ENCODE measurements at places on chromosomes 7 and 10. TPM values are rescaled to one million over a fixed set of nuclear protein-coding genes. Genes with fewer than 3 reads are reported as not detected.

GRCh38 chr7:35286422-35286821, 32.5 kb upstream of the TBX20 start:
- peak; percentile 4 for DNase-seq

- DNase-seq = no peak
Observed at GRCh38 chr10:127940866-127941640, 34.1 kb downstream of the PTPRE start.

- DNase-seq = no peak
Observed at GRCh38 chr7:155724327-155725005, 80.0 kb downstream of the RBM33 start.

The PNLIPRP2 gene
- total RNA-seq = not detected

The PKD1L1 gene
- under 0.01 TPM for total RNA-seq

GRCh38 chr10:124109261-124109660, 15.9 kb upstream of the CHST15 start:
- DNase-seq = no peak

The SORCS1 gene
- under 0.01 TPM for total RNA-seq

The FMC1 gene
- total RNA-seq = 11.0 TPM

GRCh38 chr7:96996111-96996957, 9.0 kb upstream of the DLX6 start:
- DNase-seq = no peak

- DNase-seq = no peak
Observed at GRCh38 chr10:128881086-128881485, 586.0 kb upstream of the MGMT start.

The MMP21 gene
- 0.26 TPM for total RNA-seq

The PARD3 gene
- total RNA-seq = 46.4 TPM

DNA sequence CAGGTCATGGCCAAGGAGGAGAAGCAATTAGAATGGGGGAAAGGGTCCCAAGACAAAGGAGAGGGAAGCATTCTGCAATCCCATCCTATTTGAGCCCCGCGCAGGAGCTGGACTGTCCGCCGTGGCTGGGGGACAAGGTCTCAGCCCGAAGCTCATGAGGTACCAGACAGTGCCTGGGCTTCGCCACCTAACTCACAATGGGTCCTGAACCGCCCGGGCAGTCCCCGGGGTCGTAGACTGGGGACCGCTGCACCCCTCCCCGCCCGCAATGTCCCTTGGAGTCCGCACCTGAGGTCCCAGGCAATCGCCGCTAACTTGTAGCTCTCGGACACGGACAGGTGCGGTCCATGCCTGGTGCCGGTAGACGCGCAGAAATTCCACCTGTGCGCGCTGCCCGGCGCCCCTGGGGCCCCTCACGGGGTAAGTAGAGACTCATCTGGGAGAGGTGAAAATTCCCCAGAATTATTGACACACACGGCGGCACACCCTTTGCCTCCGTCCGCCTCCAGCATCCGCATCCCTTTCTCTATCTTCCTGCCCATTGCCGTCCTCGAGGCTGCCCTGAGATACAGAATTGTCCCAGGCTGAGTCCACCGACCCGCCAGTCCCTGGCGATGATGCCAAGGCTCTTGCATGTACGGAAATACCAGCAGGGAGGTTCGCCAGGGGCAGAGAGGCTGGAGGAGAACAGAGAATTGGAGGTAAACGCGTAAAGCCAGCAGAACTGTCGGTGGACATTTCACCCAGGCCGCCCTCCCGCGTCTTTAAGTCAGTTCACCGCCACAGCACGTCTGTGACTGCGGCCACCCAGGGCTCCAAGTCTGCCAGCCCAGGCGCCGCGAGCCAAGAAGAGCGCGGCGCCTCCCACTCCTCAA, 1.8 kb downstream of the CHRM2 start:
- peak; percentile 47 for DNase-seq

- DNase-seq = no peak
Observed at GRCh38 chr7:122989041-122989440, 6.5 kb downstream of the TAS2R16 start.

DNA sequence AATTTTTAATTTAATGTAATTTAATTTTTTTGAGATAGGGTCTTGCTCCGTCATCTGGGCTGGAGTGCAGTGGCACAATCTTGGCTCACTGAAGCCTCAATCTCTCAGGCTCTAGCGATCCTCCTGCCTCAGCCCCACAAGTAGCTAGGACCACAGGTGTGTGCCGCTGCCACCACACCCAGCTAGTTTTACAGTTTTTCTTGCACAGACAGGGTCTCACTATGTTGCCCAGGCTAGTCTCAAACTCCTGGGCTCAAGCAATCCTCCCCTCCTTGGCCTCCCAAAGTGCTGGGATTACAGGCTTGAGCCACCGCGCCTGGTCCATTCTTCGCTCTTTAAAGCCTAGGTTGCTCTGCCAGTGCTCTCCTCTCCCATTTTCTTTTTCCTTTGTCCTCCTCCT, 12.9 kb downstream of the CALML3 start:
- DNase-seq = no peak

- no peak for DNase-seq
Observed at GRCh38 chr7:47332213-47332612, 249.7 kb downstream of the TNS3 start.

- DNase-seq = no peak
Observed at GRCh38 chr7:95605275-95605674, 9.0 kb upstream of the PDK4 start.

The EN2 gene
- total RNA-seq = not detected

DNA sequence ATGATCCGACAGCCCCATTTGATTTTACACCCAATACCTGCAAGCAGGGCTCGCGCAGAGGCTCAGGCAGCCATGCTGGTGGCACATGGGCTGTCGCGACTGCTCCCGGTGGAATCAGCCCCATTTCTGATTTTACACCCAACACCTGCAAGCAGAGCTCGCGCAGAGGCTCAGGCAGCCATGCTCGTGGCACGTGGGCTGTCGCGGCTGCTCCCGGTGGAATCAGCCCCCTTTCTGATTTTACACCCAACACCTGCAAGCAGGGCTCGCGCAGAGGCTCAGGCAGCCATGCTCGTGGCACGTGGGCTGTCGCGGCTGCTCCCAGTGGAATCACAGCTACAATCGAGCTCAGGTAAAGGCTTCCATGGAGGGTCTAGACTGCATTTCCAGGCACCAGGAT, 244.1 kb downstream of the PTPRN2 start:
- DNase-seq = no peak

GRCh38 chr10:63692220-63692896, 171.2 kb downstream of the REEP3 start:
- DNase-seq = no peak

DNA sequence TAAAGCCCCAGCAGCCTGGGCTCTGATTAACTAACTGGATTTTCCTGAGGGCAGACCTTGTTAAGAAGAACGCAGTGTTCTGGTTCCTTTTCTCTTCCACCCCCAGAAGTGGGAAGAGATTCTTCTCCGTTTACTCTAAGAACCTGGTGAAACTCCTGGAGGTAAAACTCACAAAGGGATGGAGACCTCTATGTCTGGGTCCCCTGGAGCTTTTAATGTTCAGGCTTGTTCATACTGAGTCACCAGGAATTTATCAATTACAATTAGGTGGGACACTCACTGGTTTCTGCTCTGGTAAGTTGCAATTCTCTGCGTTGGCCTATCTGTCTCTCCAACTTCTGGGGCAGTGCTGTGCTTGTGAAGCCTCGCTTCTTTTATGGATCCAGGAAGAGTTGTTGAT, 73.3 kb upstream of the CACNB2 start:
- peak; percentile 67 for DNase-seq

DNA sequence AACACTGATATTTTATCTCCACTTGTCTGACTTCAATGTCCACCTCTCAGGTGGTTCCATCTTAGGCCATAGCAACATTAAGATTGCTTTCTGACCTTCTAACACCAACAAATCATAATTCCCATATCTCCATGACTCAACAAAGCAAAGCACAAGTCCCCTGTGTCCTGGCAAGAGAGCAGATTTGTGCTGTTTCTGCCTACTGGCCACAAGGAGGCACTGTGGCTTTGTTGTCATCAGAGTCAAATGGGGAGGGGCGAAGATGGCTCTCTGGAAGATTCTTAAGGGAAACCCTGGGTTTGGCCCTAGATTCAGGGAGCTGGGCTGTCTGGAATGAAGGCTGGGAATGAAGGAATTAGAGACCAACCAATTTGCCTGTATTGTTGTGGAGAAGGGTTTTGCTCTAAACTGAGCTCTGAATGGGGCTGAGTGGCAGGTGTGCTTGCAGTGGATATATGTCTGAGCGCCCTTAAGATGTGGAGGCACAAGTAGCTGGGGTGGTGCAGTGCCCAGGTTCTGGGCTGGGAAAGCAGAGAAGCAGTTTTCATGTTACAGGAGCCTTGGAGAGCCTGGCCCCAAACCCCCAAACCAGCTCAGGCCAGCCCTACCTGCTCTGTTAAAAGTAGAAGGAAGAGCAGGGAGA, 154.8 kb upstream of the PRSS58 start:
- DNase-seq = peak; percentile 66

- DNase-seq = no peak
Observed at GRCh38 chr10:3471472-3471871, 298.9 kb upstream of the PITRM1 start.

GRCh38 chr7:11210374-11210773, 236.7 kb downstream of the PHF14 start:
- DNase-seq = no peak

- no peak for DNase-seq
Observed at GRCh38 chr10:118300320-118300719, 41.8 kb downstream of the FAM204A start.

- no peak for DNase-seq
Observed at GRCh38 chr10:124287791-124288190, 130.9 kb downstream of the OAT start.

- DNase-seq = no peak
Observed at GRCh38 chr7:118224521-118224920, at the start of gene ANKRD7. Gene ANKRD7, plus strand, starts transcription at chr7:118224704. Its CDS starts 127 bp downstream, at chr7:118224831.
